ENCODE measurements at places on chromosomes 11 and 22. TPM values are rescaled to one million over a fixed set of nuclear protein-coding genes. Genes with fewer than 3 reads are reported as not detected.

Gene MMP3
- total RNA-seq: not detected

Gene C11orf91
- not detected for total RNA-seq

Gene FOLR2
- total RNA-seq: 33.1 TPM

Gene CRYBA4
- not detected for total RNA-seq

Gene KRTAP5-8
- total RNA-seq: not detected

Gene BEST1
- 1.9 TPM for total RNA-seq

Gene KRTAP5-1
- total RNA-seq: not detected

Gene GAB4
- not detected for total RNA-seq

Gene ALDH3B1
- total RNA-seq: 3.5 TPM

Gene DUSP8
- 10.5 TPM for total RNA-seq

Gene SLC25A1
- 28.7 TPM for total RNA-seq

Gene TRMU
- 42.2 TPM for total RNA-seq

Gene CREB3L1
- 64.1 TPM for total RNA-seq

Gene FOLR1
- total RNA-seq: 1.2 TPM

Gene SHISAL1
- total RNA-seq: 1.5 TPM

Gene MS4A3
- not detected for total RNA-seq

Gene APOL3
- total RNA-seq: 31.7 TPM

Gene DDX25
- total RNA-seq: not detected

Data from Right ventricle myocardium inferior (tissue), 1 donor.